Activated CD8-positive, alpha-beta T cell treated with anti-CD3 and anti-CD28 coated beads for 36 hours (primary cell): ENCODE measurements at places on chromosomes 7 and 10.

- DNase-seq: no peak
Observed at GRCh38 chr10:71367271-71367670, 29.4 kb upstream of the CDH23 start.

DNA sequence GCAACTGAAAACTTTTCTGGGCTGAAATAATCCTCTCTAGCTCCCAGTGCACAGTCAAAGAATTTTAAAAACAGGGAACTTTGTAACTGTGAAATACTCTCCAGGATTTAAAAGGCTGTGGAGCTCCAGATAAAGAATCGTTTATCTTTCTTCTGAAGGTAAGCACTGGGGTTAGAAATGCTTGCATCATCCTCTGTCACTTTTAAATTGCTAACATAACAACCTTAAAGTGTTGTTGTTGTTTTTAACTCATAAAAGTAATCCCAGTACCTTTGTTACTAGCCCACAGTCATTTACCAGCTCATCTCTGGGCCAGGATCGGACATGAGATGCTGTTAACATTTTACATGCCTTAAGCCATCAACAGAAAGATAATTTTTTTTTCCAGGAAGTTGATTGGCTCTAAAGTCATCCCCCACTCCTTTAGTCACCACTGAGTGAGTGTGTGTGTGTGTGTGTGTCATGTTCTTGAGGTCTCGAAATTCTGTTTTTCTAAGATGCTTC, at the start of gene SLC39A12:
Gene SLC39A12, plus strand, starts transcription at position 51 of the 504 bp plus-strand sequence. CDS start 1,359 bp downstream, outside the sequence.
- no peak for DNase-seq

GRCh38 chr7:40811666-40812065, 676.9 kb downstream of the SUGCT start:
- DNase-seq: no peak

GRCh38 chr7:94223375-94224084, 171.2 kb upstream of the COL1A2 start:
- DNase-seq: no peak

DNA sequence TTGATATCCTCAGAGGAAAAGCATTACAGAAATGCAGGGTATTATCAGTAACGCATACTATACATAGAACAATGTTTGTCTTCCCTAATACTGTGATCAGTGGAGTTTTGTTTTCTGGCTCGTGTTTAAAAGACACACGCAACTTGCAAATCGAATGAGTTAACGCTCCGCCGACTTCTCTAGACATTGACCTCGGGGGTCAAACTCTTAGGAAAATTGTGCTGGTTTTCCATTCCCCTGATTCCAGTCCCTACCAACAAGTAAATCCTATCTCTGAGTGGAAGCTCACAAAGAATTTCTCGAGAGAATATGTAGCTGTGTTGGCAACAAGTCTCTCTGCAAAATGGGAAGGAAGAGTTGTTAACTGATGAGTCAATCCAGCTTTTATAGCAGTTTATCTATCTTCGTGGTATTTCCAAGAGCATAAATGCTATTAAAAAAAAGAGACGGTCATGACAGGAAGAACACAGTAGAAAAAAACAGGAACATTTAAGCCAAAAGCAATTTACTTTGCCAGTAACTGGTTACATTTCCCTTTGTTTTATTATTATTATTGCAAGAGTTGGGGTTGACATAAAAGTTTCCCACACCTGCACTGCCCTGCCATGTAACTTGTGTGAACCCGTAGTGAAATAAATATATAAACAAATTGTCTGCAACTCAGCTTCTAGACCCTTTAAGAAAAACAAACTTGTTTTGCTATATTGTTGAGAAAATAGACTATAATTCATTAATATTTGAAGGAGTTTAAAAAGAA, 144.4 kb downstream of the ARID5B start:
- no peak for DNase-seq

DNA sequence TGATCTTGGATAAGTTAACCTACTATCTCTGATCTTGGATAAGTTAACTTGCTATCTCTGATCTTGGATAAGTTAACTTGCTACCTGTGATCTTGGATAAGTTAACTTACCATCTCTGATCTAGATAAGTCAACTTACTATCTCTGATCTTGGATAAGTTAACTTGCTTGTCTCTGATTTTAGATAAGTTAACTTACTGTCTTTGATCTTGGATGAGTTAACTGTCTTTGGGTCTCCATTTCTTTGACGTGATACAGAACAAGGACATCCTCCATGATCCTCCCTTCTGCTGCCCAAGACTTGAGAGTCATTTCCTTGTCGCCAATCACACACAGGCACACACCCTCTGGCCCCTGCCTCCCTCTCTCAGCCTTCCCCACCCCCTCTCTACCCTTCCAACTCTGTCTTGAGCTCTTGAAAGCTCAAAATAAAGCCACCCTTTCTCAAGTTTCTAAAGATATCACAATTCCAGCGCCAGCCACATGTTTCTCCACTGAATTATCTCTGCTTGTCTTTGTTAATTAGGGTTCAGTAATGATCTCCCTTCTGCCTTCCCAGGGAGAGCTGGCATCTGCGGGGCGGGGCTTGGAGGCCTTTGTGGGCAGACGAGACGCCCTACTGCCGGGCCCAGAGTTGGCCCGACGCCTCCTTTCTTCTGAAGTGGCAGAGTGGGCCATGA, 85.1 kb upstream of the GTF2I start:
- DNase-seq: no peak

DNA sequence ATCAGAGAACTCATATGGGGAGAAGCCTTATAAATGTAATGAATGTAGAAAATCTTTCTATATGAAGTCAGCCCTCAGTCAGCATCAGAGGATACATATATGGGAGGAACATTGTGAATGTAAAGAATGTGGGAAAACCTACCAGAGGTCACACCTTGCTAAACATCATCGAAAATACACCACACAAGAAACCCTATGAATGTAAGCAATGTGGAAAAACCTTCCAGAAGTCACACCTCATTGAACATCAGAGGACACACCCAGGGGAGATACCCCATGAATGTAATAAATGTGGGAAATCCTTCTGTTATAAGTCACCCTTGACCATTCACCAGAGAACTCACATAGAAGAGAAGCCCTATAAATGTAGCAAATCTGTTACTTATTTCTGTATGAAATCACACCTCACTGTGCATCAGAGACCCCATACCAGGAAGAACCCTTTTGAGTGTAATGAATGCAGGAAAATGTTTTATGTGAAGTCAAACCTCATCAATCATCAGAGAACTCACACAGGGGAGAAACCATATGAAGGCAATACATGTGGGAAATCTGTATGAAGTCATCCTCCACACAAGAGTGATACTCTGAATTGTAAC, 30.8 kb downstream of the ZNF12 start:
- DNase-seq: no peak

DNA sequence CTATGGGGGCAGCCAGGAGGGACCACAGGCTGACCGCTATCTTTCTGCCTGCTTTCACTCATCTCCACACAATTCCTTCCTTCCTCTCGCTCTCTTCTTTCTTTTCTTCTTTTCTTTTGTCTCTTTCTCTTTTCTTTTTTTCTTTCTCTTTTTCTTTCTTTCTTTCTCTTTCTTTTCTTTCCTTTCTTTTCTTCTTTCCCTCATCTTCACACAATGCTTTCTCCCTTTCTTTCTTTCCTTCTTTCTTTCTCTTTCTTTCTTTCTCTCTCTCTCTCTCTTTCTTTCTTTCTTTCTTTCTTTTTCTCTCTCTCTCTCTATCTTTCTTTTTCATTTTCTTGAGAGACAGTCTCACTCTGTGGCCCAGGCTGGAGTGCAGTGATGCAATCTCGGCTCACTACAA, 6.8 kb upstream of the MUC12 start:
- no peak for DNase-seq

DNA sequence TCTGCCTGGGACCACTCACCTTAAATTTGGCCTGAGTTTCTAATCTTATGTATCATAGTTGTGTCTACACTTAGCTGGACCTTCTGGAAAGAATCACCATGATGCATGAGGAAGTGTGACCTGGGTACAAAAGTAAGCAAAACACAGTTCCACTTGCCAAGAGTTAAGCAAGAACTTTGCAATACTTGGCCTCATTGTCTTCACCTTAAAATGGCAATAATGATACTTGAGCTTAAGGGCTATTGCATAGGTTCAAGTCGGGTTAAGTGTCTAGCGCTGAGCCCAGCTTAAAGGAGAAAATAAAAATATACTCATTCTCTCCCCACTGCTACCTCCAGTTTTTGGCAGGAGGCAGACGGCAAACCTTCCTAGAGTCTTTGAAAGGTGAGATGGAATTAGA, 133.9 kb upstream of the BMPER start:
- no peak for DNase-seq

GRCh38 chr10:5654218-5654755, 12.1 kb downstream of the ASB13 start:
- DNase-seq: no peak

DNA sequence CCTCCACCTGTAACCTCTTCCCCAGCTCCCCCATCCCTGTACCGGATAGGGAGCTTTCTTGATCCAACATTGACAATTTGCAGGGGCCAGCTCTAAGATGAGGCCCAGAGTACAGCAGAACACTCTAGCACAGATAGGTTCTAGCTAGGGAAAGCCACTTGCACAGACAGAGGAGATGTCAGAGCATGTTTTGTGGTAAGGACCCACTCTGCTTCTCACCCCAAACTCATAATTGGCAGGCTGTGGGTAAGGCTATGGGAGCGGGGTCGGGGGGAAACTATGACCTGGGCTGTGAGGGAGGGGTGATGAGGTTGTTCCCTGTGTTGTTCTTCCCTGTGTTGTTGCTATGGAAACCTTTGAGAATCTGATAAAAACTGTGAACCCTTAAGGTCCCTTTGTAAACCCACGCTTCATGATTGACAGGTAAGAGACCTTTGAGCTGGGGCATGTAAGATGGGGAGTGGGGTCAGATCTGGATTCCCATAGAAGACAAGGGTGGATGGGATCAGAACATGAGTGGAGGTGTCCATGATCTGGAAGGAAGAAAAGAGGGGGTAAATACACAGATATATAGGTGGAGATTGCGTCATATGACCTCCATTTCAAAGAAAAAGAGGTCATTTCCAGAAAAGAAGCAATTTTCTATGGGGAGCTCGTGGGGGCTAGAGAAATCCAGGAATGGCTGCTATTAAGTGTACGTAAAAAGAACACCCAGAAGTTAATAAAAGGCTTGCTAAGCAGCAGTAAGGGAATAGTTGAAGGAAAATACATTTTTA, 4.0 kb downstream of the CALD1 start:
- DNase-seq: no peak

DNA sequence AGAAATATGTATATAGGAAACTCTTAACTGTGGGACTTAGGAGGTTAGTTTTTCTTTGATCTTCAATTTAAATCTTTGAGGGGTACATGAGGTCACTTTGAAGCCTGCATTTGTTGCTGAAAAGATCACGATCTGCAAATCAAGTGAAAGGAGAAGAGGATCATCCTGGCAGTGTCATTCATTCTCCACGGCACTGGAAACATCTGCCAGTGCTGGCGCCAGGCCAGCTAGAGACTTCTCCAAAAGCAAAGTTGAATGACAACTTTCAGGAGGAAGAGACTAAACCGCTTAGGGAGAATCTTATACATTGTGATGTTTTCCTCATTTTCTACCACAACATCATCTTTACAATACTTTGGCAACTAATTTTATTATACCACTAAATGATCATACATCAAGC, 42.5 kb downstream of the MRC1 start:
- no peak for DNase-seq
